ENCODE measurements at places on chromosomes 1 and 21. TPM values are rescaled to one million over a fixed set of nuclear protein-coding genes. Genes with fewer than 3 reads are reported as not detected.

Gene CYP2J2
- total RNA-seq, result 0.54 TPM

Gene FMO3
- not detected for total RNA-seq

Gene SPRR2A
- total RNA-seq, result not detected

Gene RIPPLY3
- 0.10 TPM for total RNA-seq

DNA sequence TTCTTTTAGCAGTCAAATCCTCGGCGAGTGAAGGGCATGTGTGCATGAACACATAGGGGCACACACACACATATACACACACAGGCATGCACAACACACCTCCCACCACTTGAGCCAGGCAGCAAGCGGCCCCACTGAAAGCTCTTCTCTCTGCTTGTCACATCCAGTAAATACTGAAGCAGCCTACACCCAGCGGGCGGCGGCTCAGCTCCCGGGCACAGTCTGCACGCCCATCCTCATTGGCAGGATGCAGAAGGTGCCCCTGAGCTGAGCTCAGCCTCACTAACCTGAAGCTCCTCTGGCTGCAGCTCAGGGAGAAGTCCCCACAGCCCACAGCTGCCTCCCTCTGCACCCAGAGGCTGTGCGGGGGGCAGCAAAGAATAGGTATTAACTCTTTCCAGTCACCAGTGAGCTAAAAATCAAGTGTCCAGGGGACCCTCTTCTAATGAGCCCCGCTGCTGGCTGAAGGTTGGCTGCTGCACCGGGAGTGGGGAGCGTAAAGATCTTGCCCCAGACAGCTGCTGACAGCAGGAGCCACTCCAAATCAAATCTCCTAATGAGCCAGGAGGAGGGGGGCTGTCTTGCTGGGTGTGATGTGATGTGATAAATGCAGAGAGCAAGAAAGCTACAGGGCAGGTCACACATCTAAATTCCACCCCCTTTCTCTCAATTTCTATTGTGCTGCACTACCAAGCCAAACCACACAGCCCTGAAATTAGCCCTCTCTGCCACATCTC lies 12.5 kb downstream of the RGS8 start:
- peaks cover 16% of the 10 kb centered on the region for H3K4me1 ChIP-seq
- DNase-seq, result no peak
- no peaks in the 10 kb centered on the region for H3K36me3 ChIP-seq
- no peak overlapping the region for H3K4me3 ChIP-seq

GRCh38 chr1:171841931-171842761 lies 848 bp downstream of the DNM3 start:
- H3K4me3 ChIP-seq, result peak overlapping the region; percentile 87
- peaks cover 18% of the 10 kb centered on the region for H3K4me1 ChIP-seq
- DNase-seq, result no peak
- H3K27ac ChIP-seq, result peak overlapping the region; percentile 12
- H3K27me3 ChIP-seq, result peaks cover 38% of the 10 kb centered on the region

GRCh38 chr1:92709738-92710137 lies 75.2 kb downstream of the EVI5 start:
- no peak for DNase-seq
- no peak overlapping the region for H3K4me3 ChIP-seq
- H3K4me1 ChIP-seq, result no peaks in the 10 kb centered on the region

DNA sequence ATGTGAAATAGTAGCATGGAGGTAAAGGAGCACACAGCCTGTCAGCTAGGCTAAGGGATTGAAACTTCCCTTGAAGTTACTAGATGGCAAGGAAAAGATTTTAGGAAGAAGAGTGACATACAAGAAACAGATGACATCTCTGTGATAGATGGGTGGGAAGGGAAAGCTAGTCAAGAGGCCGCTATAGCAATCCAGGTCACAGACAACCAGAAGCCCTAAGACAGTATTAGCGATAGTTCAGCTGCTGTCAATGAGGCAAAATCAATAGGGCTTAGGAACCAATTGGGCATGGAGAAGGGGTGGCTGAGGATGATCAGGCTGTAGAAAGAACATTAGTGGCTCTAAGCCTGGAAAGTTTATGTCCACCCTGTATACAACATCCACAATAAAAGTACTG lies 111.1 kb downstream of the GLUL start:
- H3K27ac ChIP-seq, result no peak overlapping the region
- no peaks in the 10 kb centered on the region for H3K36me3 ChIP-seq
- H3K27me3 ChIP-seq, result peaks cover 5% of the 10 kb centered on the region
- no peak overlapping the region for H3K4me3 ChIP-seq

GRCh38 chr1:207762622-207763021 lies 10.8 kb downstream of the CD46 start:
- no peak overlapping the region for H3K4me3 ChIP-seq
- H3K27ac ChIP-seq, result no peak overlapping the region
- H3K36me3 ChIP-seq, result peaks cover 56% of the 10 kb centered on the region
- DNase-seq, result no peak
- no peaks in the 10 kb centered on the region for H3K27me3 ChIP-seq

DNA sequence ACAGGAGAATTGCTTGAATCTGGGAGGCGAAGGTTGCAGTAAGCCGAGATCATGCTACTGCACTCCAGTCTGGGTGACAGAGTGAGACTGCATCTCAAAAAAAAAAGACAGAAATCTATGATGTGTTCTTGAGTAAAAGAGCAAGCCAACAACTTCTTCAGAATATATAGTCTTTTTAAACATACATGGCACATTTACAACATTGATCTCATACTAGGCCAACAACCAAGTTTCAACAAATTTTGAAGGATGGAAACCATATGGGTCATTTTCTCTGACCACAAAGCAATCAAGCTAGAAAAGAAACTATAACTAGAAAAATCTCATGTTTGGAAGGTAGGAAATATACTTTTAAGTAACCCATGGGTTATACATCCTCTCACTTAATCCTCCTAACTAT lies 38.3 kb downstream of the PAFAH2 start:
- no peak overlapping the region for H3K4me3 ChIP-seq
- H3K4me1 ChIP-seq, result no peaks in the 10 kb centered on the region
- no peak overlapping the region for H3K27ac ChIP-seq
- peaks cover 43% of the 10 kb centered on the region for H3K36me3 ChIP-seq

- H3K4me3 ChIP-seq, result peak overlapping the region; percentile 82
- H3K27ac ChIP-seq, result peak overlapping the region; percentile 97
- H3K27me3 ChIP-seq, result no peaks in the 10 kb centered on the region
- peaks cover 95% of the 10 kb centered on the region for H3K4me1 ChIP-seq
- peaks cover 16% of the 10 kb centered on the region for H3K36me3 ChIP-seq
Measured at GRCh38 chr1:226678701-226679100, 60.4 kb downstream of the ITPKB start.

DNA sequence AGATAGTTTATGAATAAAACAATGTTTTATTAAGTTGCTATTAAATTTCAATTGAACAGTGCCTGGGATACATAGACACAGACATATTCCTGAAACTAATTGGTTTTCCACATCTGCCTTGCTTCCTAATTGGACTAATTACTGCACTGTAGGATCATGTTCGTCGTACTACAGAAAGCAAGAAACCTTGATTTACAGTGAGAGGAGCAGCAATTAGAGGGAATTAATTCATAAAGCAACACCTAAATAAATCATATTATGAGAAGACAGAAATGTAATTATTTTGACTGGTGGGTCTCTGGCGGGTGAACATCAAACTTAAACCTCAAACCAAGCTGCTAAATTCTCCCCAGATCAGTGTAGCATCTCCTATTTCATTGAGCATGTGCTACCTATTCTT lies 124.6 kb upstream of the CAMK1G start:
- no peak overlapping the region for H3K4me3 ChIP-seq
- H3K27ac ChIP-seq, result no peak overlapping the region
- DNase-seq, result no peak
- no peaks in the 10 kb centered on the region for H3K4me1 ChIP-seq

- peaks cover 29% of the 10 kb centered on the region for H3K4me1 ChIP-seq
- peaks cover 11% of the 10 kb centered on the region for H3K36me3 ChIP-seq
- H3K27me3 ChIP-seq, result peaks cover 3% of the 10 kb centered on the region
- no peak for DNase-seq
- peak overlapping the region; percentile 97 for H3K4me3 ChIP-seq
- peak overlapping the region; percentile 97 for H3K27ac ChIP-seq
Measured at GRCh38 chr1:180503280-180503862, 994 bp upstream of the ACBD6 start.

GRCh38 chr1:184472136-184472535 lies 85.3 kb downstream of the C1orf21 start:
- H3K4me3 ChIP-seq, result no peak overlapping the region
- H3K27ac ChIP-seq, result no peak overlapping the region
- H3K4me1 ChIP-seq, result no peaks in the 10 kb centered on the region
- H3K27me3 ChIP-seq, result no peaks in the 10 kb centered on the region
- no peak for DNase-seq

- peaks cover 18% of the 10 kb centered on the region for H3K27me3 ChIP-seq
- no peak overlapping the region for H3K4me3 ChIP-seq
- no peak overlapping the region for H3K27ac ChIP-seq
- no peak for DNase-seq
Measured at GRCh38 chr1:229579059-229579673, 20.7 kb upstream of the ABCB10 start.

DNA sequence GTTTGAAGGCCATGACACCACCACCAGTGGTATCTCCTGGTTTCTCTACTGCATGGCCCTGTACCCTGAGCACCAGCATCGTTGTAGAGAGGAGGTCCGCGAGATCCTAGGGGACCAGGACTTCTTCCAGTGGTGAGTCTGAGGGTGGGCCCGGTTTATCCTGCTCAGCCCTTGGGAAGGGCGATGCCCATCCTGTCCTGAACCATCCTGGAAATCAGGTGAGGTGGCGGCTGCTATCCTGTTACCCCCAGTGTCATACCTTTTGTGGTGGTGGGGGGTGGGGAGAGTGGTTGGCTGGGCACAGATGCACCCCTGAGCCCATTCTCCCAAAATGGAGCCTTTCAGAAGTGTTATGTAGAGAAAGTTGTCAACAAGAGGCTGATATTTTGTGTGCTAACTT lies 16.3 kb downstream of the CYP4B1 start:
- H3K27ac ChIP-seq, result no peak overlapping the region
- no peaks in the 10 kb centered on the region for H3K36me3 ChIP-seq
- H3K4me3 ChIP-seq, result no peak overlapping the region
- H3K27me3 ChIP-seq, result no peaks in the 10 kb centered on the region
- DNase-seq, result no peak

- no peaks in the 10 kb centered on the region for H3K36me3 ChIP-seq
- H3K4me3 ChIP-seq, result no peak overlapping the region
- no peaks in the 10 kb centered on the region for H3K4me1 ChIP-seq
- H3K27me3 ChIP-seq, result peaks cover 5% of the 10 kb centered on the region
- H3K27ac ChIP-seq, result no peak overlapping the region
Measured at GRCh38 chr1:211541720-211542477, 37.1 kb downstream of the SLC30A1 start.

DNA sequence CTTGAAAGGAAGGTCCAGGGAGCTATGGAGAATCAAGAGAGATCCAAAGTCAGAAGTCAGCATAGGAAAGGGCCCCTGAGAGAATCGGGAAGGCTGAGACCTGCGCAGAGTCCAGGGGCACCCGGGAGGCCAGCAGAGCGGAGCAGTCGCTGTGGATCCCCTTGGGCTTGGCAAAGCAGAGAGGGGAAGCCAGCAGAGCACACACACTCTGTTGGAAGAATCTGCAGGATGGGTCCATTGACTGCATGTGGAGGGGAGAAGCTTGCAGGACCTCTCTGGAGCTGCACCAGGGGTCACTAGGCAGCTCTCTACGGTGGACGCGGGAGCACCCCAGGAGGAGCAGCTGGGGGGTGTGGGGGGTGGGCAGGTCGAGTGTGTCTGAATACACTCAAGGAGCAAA lies 6.4 kb downstream of the RIPK4 start:
- H3K27me3 ChIP-seq, result peaks cover 49% of the 10 kb centered on the region
- peaks cover 5% of the 10 kb centered on the region for H3K4me1 ChIP-seq
- H3K27ac ChIP-seq, result no peak overlapping the region
- DNase-seq, result no peak
- H3K36me3 ChIP-seq, result no peaks in the 10 kb centered on the region

GRCh38 chr1:169572187-169572586 lies 14.1 kb downstream of the F5 start:
- DNase-seq, result no peak
- no peak overlapping the region for H3K27ac ChIP-seq
- no peaks in the 10 kb centered on the region for H3K27me3 ChIP-seq
- H3K4me3 ChIP-seq, result no peak overlapping the region
- H3K4me1 ChIP-seq, result peaks cover 7% of the 10 kb centered on the region
- peaks cover 41% of the 10 kb centered on the region for H3K36me3 ChIP-seq

GRCh38 chr1:36342426-36343185 lies 19.2 kb upstream of the EVA1B start:
- peaks cover 12% of the 10 kb centered on the region for H3K36me3 ChIP-seq
- no peak overlapping the region for H3K4me3 ChIP-seq
- H3K4me1 ChIP-seq, result peaks cover 15% of the 10 kb centered on the region

GRCh38 chr1:40668769-40669525 lies 3.5 kb upstream of the RIMS3 start:
- peaks cover 5% of the 10 kb centered on the region for H3K27me3 ChIP-seq
- H3K4me3 ChIP-seq, result peak overlapping the region; percentile 59
- peak; percentile 72 for DNase-seq
- peaks cover 9% of the 10 kb centered on the region for H3K4me1 ChIP-seq
- H3K36me3 ChIP-seq, result no peaks in the 10 kb centered on the region

Measured in activated T-helper 1 cell treated with anti-CD3 and anti-CD28 coated beads, Interleukin-12 subunit alpha, Interleukin-12 subunit beta, Interleukin-2, Interleukin-4 antibody, amounts not matched to agents 30 ng/mL and 10 ng/mL and 1 ng/mL, durations not matched to agents 14 hours and 24 hours and 36 hours (primary cell).